Stimulated activated CD4-positive, alpha-beta T cell treated with anti-CD3 and anti-CD28 coated beads, TNF-alpha, amount 100 ng/mL, for 24 hours (primary cell): ENCODE measurements at places on chromosomes 2 and 18.

GRCh38 chr2:180910831-180911665 is 69.4 kb upstream of the UBE2E3 start:
- no peak for DNase-seq

GRCh38 chr2:109549016-109549590 is 64.7 kb downstream of the SEPTIN10 start:
- DNase-seq = no peak

DNA sequence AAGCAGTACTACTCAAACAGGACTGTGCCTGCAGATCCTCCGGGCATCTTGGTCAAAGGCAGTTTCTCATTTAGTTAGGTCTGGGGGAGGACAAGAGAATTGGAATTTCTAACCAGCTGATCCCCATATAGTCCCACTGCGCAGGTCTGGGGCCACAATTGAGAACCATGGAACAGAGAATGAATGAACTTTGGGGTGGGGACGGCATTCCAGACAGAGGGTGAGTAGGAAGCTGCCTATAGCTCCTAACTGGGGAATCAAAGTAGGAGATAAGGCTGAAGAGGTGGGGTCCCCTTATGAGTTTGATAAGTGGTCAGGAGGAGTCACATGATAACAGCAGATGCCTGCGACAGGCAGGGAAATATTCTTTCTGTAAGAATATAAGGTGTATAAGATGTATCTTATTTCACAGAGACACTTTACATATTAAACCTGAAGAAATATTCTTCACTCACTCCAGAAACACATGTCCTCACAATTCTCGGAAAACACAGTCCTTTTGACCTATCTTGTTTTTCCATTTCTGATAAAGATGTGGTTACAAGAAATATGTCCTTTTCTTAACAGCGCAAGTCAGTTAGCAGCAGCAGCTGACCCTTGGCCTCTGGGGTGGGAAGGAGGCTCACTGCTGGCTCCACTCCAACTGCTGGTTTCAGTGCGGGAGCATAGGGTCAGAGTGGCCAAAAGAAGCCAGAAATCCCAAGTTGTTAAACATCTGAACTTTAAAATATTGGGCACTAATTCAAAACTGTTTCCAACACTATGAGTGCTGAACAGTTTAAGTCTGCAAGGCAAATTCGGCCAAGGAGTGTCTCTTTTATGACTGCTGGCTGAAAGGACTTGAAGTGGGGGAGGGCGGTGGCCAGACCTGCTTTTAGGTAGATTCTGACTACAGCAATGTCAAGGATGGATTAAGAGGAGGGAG is 12.6 kb upstream of the TMEM214 start:
- DNase-seq = no peak

DNA sequence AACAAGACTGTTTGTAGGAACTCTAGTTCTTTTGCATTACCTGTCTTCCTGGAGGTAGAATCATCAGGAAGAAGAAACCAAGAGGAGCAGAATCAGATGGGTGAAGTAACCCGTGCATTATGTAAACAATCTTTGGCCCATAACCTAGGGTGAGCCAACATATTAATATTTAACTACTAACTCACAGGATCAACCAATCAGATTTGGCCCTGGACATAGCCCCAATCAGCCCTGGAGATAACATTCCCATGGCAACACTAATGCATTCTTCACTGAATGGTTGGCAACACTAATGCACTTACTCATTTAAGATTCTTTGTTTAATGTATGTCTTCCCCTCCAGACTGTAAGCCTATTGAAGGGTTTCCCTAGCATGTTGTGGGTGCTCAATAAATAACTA is 72.0 kb upstream of the CTAGE1 start:
- no peak for DNase-seq

GRCh38 chr2:221914334-221914880 is 342.3 kb upstream of the EPHA4 start:
- DNase-seq = no peak

GRCh38 chr18:58649966-58650816 is 21.1 kb upstream of the MALT1 start:
- DNase-seq = peak; percentile 18
